ENCODE measurements at places on chromosomes 3 and 15.

DNA sequence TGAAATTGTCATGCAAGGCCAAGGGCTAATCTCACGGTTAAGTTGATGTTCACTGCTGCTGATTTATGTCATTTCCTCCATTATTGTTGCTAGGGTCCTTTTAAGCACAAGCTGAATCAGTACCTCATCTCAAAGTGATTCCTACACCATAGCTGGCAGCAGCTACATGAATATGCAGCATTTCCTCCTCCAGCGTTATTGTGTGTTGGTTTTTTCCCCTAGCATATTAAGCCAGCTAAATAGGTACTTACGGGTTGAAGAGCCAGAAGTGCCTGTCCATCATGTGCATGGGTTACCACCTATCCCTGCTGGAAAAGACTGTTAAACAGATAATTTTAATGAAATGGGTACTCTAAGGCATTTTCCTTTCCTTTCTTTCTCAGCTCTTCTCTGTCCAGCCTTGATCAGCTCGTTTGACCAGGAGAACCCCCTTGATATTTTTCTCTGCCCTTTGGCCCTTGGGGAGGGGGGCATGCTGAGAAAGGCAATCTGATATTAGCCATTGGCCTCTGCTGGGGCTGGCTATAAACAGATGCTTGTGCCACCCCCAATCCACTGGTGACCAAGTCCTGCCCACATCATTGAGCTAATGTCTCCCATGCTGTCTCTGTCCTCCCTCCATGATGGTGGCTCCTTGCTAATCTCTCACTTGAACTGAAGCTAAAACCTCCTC, 115.6 kb upstream of the PLXNA1 start:
- DNase-seq, result no peak

DNA sequence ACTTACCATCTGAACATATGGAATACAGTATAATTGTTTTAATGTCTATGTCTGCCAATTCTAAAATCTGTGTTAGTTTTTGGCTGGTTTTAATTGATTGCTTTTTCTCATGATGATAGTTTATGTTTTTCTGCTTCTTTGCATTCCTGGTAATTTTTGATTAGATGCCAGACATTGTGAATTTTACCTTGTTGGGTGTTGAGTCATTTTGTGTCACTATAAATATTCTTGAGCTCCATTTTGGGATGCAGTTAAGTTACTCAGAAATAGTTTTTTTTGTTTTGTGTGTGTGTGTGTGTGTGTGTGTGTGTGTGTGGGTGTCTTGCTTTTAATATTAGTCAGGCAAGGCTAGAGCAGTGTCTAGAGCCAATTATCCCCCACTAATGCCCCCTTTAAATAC, 818.8 kb upstream of the NR2F2 start:
- DNase-seq, result no peak

DNA sequence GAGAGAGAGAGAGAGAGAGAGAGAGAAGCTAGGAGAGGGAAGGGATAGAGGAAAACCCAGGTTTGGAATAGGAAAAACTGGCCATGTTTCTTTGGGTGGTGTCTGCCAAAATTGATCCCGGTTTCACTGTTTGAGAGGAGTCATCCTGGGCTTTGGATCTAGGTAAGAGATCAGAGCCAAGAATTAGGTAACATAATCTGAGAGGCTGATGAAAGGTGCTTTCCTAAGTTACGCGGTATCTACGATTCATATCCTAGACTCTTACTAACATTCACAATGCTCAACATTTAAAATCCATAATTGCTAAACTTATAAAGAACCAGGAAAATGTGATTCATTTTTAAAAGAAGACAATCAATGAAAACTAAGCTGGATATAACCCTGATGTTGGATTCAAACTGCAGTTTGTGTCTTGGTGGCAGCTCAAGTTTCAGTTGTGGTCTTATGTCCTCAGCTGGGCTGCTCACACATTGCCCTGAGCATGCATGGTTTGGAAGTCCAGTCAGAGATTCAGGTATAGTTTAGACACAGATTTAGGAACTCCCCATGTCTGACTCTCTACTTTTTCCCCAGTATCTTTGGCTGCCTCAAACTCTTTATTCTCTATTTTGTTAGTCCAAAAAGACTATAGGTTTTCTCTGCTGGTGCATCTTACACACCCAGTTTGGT, 42.5 kb upstream of the FMN1 start:
- no peak for DNase-seq

GRCh38 chr3:9912294-9912935, 4.5 kb upstream of the IL17RC start:
- DNase-seq, result no peak

DNA sequence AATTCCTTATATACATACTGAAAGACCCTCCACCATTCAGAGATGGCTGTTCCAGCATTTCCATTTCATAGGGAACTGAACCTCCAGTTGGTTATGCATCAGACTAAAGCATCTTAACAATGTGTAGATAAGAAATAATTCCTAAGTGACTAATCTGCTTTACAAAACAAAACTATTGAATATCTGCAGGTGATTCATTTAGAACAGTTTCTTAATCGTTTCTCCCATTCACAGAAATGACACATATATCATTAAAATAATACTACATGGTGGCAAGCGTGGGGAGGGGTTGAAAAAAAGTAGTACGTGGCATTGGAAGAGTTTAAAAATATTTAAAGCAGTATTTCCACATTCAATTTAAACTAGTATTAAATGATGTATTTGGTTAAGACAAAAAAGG, 19.5 kb downstream of the COPS2 start:
- no peak for DNase-seq

DNA sequence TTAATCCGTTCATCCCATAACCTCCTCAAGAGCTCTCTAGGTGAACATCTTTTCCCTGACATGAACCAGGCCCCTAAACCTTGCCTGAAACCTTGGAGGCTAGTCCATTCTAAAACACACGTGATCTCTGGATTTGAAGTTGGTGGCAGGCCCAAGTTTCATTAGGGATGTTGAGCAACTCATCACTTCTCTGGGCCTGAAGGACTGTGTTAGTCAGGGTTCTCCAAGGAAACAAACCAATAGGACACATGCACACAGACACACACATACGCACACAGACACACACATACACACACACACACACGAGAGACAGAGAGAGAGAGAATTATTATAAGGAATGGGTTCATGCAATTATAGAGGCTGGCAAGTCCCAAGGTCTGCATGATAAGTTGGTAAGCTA, 31.9 kb downstream of the ACAN start:
- no peak for DNase-seq

DNA sequence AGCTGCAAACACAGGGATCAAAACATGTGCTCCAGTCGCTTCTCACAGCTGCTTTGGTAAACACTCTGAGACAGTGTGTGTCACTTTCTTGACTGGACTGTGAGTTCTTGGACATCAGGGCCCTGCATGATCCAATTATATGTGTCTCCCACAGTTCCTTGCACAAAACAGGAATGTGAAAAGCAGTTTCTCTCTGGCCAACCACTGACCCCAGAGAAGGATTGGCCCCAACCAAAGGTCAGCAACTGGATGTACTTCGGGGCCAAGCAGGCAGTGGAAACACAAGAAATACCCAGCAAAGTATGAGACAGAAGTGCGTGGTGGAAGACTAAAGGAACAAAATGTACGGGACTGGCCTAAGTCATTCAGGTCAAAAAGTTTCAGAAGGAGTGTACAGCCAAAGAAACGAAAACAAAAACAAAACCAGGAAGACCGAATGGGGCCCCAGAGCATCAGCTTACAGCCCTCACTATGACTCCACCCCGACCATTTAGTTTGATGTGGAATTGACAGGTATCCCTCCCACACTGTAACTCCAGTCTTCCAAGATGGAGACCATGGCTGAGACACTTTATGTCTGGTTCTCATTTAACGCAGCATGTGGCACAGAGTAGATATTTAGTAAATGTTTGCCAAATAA, 76.7 kb upstream of the LPP start:
- DNase-seq, result no peak

- DNase-seq, result no peak
These were observed 11.2 kb downstream of the TMC3 start for GRCh38 chr15:81362790-81363189.

DNA sequence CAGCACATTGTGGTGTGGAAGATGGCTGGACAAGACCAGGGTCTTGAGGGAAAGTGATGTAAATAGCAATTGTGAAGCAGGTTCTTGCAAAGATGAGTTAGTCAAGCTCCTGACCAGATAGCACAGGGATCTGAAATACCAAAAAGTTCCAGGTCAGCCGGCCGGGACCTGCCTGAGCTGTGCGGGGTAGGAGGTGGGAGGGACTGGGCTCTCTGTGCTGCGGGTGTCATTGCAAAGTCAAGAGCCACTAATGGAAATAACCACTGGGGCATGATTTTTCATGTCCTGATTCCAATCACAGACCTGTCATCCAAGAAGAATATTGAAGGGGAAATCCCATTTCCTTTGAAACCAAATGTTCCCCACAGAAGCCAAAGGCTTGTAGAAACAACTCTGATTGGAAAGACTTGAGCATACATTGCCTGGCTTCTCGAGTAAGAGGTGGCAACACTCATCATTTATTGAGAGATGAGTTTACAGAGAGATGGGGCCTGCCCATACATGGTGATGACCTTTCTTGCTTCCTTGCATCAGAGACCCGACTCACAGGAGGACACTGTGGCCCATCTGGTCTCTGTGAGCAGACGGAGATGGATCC, 44.2 kb upstream of the KY start:
- no peak for DNase-seq

DNA sequence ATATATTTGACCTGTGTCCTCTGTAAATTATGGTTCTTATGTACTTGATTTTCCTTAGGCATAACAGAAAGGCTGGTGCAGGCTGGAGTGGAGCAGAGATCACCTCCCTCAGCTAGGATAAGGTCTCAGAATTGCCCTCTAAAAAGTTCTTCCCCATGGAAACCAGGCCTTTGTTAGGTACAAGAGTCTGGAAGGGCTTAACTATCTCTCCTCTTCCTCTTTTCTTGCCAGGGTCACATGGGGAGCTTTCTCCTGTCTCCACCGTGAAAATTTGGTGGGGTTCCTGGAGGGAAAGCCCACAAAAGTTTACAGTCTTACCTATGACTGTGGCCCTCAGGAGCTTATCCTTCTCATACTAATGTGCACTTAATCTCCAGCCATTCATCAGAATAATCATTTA, 633.2 kb downstream of the MCTP2 start:
- DNase-seq, result no peak

DNA sequence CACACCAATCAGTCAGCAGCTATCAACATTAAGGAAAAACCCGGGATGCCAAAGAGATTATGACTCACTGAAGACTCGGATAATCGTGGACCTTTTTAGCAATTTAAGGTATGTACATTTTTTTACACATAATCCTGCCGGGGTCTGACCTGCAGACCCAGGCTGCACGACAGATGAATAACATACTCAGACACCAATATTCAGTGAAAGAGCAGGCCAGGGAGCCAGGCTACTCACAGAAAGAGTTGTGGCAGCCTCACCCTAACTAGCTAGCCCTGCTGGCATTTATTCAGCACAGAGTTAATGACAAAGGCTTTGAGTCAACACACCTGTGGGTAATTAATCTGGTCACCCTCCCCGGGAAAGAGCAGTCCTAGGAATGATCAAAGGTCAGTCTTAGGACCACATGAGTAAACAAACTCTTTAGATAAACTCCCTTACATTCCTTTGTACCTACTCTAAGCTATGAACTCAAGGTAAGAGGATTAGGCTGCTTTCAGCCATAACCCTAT, 727.5 kb downstream of the TBL1XR1 start:
- no peak for DNase-seq

DNA sequence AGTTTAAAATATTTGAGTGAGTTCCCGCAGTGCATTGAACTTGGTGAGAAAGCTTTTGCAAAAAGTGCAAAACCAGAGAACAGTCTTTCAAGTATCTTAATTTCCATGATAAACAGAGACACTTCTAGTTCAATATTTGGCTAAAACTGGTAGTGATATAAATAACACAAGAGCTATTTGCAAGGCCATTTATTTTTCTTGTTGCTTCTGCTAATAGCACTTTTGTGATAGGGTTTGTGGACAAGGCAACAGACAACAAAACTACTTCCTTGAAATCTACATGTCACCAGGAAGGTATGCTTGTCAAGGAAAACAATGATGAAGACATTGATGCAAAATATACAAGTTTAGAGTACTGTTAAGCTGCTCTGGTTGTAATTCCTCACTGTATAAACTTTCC, 1225.1 kb downstream of the OTOL1 start:
- DNase-seq, result no peak

- DNase-seq, result no peak
These were observed 713.9 kb upstream of the GBE1 start for GRCh38 chr3:82475306-82475705.

DNA sequence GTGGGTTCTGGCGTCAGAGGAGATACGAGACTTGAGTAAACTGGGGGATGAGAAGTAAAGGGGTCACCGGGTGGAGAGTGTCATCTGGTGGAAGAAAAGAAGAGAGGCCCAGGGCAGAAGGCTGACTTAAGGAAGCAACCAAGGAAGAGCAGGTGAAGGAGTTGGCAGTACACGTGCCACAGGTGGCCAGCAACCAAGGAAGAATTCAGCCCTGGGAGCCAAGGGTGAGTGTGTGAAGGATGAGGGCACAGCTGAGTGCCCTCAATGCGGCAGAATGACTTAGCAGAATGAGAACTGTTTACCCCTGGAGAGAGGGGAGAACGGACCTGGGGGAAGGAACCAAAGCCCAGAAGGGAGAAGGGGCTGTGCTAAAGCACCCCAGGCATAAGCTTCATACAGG, 71.3 kb downstream of the WHAMM start:
- DNase-seq, result no peak

DNA sequence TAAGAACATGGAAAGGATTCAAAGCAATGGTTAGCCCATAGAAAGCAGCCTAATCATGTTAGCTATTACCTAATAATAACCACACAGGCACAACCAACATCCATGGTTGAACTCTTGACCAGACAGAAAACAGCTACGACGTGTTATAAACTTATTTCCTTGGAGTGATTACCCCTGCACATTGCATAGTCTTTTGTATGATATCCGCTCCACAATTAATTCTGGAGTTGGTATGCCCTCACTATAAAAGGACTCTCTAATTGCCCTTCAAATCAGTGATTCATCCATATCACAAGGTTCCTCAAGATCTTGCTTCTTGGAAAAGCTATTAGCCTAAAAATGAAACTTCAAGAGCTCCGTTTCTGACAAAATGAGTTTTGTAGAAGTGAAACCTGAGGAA, 117.9 kb downstream of the SYNPR start:
- DNase-seq, result no peak

DNA sequence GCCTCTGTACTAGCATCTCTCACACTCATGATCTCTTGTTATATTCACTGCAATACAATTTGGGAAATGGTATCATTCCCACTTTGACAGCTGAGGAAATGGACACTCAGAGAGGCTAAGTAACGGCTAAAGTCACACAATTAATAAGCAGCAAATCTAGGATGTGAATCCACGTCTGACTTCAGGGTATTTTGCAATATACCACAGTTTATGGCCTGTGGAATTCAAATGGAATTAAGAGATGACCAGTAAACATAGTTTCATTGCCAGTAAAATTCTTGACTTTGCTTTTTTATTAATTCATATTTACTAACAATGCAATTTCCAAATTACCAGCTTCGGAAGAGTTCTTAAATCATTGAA, 61.1 kb downstream of the CCNL1 start:
- DNase-seq, result no peak

- DNase-seq, result no peak
These were observed 61.9 kb downstream of the NSMCE3 start for GRCh38 chr15:29207758-29208108.

- DNase-seq, result peak; percentile 24
These were observed at the start of gene ZNF710 for GRCh38 chr15:90001062-90001682. Gene ZNF710 (plus strand): TSS chr15:90001324. CDS start chr15:90067138, 65,814 bp downstream.
